ENCODE measurements at places on chromosomes 7 and 10.

- DNase-seq: no peak
Observed at GRCh38 chr10:88893611-88894010, 13.6 kb downstream of the STAMBPL1 start.

DNA sequence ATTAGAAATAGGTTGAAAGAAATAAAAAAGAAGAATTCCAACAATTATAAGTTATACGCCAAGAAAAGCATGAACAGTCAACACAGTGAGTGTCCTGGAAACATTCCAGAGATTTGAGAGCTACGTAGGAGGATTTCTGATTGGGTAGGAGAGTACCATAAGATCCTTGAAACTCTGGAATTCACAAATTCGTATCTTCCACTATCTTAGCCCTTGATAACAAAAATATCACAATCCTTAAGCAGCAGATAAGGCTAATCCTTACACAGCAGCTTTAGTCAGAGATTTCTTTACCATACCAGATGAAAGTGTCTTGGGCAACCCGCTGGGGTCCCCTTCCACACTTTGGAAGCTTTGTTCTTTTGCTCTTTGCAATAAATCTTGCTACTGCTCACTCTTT, 8.2 kb downstream of the TPK1 start:
- DNase-seq: no peak

DNA sequence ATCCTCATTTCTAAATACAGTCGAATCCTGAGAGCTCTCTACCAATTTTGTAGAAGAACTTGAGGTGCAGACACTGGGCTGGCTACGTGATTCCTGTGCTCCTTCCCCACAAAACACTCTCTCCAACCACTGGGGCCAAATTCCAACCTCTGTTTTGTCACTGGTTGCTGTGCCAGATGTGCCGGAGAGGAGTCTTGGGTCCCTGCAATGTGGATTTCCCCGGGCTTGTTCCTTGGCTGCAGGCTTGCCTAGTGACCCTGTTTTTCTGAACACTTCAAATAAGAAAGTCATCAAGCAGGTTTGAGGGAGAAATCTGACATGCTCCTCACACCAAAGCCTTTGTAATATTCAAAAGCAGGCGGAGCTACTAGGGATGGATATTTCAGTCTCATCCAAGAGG, 44.4 kb upstream of the AGBL3 start:
- no peak for DNase-seq

DNA sequence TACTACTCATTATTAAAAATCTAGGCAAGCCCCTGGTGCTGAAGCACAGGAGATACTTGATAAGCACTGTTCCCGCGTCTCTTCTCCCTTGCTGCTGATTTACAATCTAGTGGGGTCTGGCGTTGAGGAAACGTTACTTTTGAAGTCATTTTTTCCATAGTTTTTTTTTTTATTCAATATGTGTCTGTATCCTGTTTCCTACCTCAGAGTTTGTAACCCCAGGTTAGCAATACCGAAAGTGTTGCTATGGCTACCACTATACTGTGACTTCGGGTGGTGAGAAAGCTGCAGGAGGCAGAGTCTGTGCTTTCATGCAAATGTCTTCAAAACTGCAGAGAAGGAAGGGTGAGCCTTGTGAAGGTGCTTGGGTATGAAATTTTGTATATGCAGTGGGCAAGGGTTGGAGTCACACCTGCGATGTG, 458.8 kb upstream of the GHITM start:
- no peak for DNase-seq

- DNase-seq: no peak
Observed at GRCh38 chr7:151699928-151700319, 177.0 kb downstream of the PRKAG2 start.

- no peak for DNase-seq
Observed at GRCh38 chr10:95655571-95656290, 780 bp downstream of the ALDH18A1 start.

- DNase-seq: no peak
Observed at GRCh38 chr7:17347401-17347800, 48.9 kb downstream of the AHR start.

GRCh38 chr10:11783558-11783865, 39.6 kb upstream of the PROSER2 start:
- DNase-seq: no peak

DNA sequence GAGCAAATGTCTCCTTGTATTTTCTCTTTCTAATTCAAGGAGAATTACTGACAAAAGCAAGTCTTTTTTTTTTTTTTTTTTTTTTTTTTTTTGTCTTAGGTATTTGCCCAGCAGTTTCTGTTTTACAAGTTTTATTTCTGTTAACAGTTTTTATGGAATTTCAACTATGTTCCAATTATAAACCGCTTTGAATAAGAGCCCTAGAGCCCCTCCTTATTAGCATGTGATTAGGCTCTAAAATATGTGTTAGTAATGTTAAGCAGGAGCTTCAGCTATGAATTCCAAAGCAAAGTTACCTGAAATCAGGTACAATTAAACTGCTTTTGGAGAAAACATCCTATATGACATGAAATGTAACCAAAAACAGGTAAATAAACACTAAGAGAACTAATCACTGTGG, 997.0 kb upstream of the POT1 start:
- no peak for DNase-seq

GRCh38 chr10:3195726-3196125, 23.1 kb upstream of the PITRM1 start:
- DNase-seq: no peak

- no peak for DNase-seq
Observed at GRCh38 chr7:120475994-120476393, 203.0 kb downstream of the KCND2 start.

- peak; percentile 10 for DNase-seq
Observed at GRCh38 chr7:133742709-133743538, 384.2 kb upstream of the LRGUK start.

- no peak for DNase-seq
Observed at GRCh38 chr7:116583653-116584052, 58.8 kb downstream of the CAV1 start.

DNA sequence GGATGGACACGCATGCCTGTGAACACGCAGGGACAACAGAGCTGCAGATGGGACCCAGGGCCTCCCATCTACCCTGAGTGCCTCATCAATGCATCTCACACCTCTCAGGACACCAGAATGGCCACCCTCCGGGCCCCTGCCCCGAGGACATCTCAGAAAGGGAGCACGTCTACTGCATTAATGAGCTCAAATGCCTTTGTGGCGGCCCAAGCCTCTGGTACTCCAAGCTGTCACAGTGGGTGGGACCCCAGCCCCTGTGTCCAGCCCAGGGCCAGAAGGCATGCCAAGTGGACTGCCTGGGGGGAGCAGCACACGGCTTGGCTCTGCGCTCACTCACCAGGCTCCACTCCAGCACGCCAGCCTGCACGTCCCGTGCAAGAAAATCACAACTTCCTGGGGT, 52.0 kb downstream of the TCERG1L start:
- no peak for DNase-seq

- no peak for DNase-seq
Observed at GRCh38 chr7:36969376-36969775, 245.1 kb upstream of the AOAH start.

DNA sequence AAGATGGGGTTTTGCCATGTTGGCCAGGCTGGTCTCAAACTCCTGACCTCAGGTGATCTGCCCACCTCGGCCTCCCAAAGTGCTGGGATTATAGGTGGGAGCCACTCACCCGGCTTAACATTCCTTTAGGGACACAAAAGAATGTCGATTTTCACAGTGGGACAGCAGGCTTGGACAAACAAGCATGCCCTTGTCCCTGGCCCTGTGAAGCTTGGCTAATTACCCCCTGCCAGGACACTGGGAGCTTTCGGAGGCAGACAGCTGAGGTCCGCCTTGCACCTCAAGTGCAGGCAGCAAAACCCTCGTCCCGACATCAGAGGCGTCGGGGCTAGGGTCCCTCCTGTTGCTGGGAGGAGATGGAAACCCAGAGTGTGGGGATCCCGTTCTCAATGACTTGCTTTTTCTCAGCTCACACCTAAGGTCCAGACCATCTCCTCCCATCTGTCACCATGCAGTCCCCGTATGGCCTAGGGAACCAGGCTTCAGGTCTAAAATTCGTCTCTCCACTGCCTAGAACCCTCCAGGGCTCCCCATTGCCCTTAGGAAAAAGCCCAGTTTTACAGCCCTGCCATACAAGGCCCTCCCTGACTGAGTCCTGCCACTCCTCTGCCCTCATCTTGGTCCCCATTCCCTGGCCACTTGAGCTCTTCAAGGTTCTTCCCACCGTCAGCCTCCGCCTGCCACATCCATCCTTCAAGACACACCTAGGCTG, 6.3 kb upstream of the CLIP2 start:
- no peak for DNase-seq

DNA sequence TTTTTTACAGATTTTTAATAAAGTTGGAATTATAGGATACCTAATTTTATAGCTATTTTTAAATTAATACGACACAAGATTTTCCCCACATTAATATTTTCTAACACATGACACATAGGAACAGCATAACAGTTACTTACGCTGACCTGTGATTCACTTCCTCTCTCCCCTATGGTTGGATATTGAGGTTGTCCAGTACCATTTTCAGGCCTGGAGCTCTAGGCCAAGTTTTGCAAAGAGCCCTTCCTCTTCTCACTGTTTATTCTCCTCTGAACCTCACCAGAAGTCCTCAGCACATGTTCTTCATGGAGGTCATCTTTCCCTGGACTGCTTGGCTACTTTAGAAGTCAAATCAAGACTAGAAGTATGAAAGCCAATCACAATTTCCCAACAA, 28.2 kb downstream of the LYZL1 start:
- no peak for DNase-seq

- no peak for DNase-seq
Observed at GRCh38 chr7:76430836-76431235, 6.1 kb downstream of the ZP3 start.

DNA sequence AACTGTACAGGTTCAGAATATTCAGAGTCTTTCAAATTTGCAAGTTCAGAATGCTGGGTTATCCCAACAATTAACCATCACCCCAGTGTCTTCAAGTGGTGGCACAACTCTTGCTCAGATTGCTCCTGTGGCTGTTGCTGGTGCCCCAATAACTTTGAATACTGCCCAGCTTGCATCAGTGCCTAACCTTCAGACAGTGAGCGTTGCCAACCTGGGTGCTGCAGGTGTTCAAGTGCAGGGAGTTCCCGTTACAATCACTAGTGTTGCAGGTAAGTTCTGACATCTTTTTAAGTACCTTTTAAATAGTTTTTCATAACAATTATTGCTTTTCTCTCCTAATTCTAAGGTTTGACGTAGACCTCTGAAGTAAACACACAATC, 2.7 kb downstream of the SP4 start:
- peak; percentile 5 for DNase-seq

DNA sequence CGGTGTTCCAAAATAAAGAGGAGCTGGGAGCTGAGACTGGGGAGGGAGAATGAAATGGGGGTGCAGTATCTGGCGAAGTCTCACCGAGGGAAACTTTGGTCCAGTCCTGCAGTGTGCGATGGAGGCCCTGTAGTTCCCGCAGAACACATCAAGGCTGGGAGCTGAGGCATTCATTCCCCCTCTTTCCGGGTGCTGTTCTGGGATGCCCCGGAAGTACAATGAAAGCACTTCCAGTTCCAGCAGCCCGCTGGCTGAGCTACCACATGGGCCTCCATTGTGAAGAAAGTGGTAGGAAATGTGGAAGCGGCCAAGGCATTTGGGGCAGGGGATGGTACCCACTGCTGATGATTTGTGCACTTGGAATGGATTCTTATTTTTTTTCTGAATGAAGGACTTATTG, 560.7 kb downstream of the GLRX3 start:
- DNase-seq: no peak

GRCh38 chr7:7014827-7015595, 167.3 kb upstream of the C1GALT1 start:
- DNase-seq: peak; percentile 7

GRCh38 chr10:113515601-113516000, 37.3 kb upstream of the HABP2 start:
- no peak for DNase-seq

DNA sequence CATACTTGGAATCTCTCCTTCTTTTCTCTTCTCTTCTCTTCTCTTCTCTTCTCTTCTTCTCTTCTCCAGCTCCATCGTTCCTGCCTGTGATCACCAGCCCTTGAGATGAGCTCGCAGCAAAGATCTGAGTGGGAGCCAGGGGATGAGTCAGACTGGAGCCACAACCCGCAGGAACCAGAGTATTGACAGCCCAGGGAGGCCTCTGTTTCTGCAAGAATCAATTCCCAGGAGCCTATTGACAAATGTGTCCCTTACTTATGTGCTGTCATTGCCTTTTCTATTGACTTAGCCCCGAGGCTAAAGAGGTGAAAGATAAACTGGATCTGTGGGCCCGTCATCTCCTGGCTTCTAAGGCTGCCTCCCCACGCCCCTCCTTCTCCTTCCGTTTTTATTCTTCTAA, 13.1 kb upstream of the HABP2 start:
- no peak for DNase-seq

DNA sequence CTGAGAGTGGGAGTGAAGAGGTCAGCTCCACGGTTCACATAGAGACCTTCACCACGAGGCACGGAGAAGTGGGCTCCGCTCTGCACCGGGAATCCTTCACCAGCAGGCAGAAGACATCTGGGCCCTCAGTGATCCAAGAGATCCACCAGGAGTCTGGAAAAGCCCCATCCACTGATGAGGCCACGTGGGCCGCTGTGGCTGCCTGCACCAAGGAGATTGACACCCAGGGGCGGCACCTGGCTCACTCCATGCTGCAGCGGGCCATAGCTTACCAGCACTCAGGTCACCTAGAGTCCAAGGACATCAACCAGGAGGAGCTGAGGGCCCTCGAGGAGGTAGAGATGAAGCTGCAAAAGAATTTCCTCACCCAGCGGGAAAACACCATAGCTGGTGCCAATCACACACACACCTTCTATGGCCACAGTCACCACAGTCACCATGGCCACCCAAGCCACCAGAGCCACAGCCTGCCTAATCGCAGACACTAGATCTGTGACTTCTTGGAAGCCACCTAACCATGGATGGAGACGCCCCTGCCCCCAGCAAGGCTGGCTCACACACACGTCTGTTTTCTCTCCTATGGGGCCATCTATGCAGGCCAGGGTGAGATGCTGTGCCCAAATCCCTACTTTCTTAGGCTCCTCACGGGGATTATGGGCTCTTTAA, 694 bp downstream of the C10orf62 start:
- no peak for DNase-seq

- peak; percentile 89 for DNase-seq
Observed at GRCh38 chr7:35785250-35785649, 15.6 kb upstream of the SEPTIN7 start.

GRCh38 chr10:110226926-110227641, 19.7 kb downstream of the MXI1 start:
- peak; percentile 71 for DNase-seq

DNA sequence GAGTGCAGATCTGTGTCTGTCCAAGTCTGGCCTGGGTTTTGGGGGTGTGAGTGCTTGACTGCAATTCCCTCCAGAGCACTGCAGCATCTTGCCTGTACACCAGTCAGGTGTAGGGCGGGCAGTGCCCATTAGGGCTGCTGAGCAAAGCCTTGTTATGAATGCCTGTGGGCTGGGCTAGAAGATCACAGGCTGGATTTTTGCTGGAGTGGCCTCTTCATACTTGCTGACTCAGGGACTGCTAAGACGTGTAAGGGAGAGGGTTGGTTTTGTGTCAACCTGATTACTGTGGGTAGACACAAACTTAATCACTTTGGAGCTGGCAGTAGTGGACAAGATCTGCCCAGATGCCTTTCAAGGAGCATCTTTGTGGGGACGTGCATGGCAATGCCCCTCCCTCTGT, 29.6 kb downstream of the DMBT1 start:
- no peak for DNase-seq

GRCh38 chr7:147771344-147771743, 819.2 kb upstream of the C7orf33 start:
- DNase-seq: peak; percentile 91

Measured in globus pallidus (tissue), 1 donor.